ENCODE measurements at places on chromosomes 2 and 18.
A peak's percentile ranks its signal among the peaks of the same experiment; 100 is the strongest.

GRCh38 chr2:149483004-149483605 lies 104.5 kb downstream of the MMADHC start:
- no peak for DNase-seq

- no peak for DNase-seq
Observed at GRCh38 chr2:44269831-44270230, 5.4 kb upstream of the SLC3A1 start.

DNA sequence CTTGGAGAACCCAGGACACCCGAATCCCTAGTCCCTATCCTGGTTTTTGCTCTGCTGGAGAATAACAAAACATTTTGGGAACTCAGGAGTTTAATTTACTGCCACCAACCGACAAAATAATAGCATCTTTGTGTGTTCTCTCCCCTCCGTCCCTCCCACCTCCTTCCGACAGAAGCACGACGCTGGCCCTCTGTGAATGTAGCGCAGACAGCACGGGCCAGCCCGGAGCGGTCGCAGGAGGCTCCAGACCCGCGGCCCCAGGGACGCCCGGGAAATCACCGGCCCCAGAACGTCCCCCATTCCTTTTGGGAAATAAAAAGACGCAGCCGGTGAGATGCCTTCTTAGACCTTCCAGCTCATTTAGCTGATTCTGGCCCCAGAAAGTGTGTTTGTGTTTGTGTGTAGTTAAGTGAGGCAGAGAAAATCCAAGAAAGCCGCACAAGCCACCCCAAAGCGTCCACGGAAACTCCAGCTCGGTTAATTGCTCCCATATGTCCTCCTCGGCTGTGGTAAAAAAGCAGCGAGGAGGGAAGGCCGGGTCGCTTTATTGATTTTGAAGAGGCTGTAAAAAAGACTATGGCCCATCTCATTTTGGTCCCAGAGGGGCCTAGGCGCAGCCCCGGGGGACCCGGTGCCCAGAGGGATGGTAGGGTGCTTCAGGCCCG lies 577 bp upstream of the TANC1 start:
- peak; percentile 60 for DNase-seq

DNA sequence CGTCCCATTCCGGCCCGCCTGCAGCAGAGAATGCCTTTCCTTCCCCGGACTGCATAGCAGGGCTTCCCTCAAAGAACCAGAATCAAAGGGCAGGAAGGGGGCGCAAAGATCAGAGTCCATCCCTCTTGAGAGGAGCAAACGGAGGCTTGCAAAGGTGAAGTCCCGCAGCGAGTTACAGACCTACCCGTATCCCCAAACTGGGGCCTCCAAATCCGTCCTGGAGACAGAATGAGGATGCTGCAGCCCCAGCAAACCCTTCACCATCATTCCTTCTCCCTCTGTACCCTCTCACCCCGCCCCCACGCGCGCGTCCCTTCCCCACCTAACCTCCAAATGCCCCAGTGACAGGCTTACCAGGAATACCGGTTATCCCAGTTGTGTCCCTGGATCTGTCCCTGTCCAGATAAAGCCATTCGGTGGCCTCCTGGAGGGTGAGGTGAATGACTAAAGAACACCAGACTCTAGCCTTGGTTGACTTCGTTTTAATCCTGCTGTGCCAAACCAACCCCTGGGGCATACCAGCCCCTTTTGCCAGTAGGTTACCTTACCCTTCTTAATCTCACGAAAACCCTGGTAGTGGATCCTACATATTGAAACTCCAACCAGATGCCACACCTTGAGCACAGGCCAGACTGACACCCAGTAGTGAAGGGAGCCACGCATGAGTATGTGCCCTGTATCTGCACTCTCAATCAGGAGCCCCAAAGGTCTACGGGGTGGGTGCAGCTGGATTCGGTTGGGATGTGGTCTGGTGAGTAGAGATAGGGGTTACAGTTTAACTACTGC lies 961 bp upstream of the SLC40A1 start:
- peak; percentile 44 for DNase-seq

DNA sequence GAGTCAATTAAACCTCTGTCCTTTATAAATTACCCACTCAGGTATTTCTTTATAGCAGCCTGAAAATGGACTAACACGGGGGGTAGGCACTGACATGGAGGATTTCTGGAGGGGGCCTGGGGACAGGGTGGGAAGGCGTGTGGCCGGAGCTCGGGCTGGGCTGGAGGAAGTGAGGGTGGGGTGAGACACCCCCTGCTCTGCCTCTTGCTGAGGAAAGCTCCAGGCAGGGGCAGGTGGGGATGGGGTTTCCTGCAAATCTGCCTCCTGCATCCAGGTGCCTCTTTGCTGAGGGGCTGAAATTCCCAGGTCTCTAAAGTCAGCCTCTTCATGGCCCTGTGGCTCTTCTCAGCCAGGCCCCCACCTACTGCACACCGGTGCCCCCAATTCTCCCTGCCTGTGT lies 25.7 kb upstream of the OTOS start:
- no peak for DNase-seq

GRCh38 chr2:161625314-161625919 lies 1.2 kb downstream of the SLC4A10 start:
- no peak for DNase-seq

- DNase-seq = no peak
Observed at GRCh38 chr2:102154946-102155702, 12.6 kb downstream of the IL1R1 start.

- no peak for DNase-seq
Observed at GRCh38 chr2:16671760-16672159, 6.1 kb upstream of the CYRIA start.

- DNase-seq = peak; percentile 76
Observed at GRCh38 chr2:184006998-184007397, 591.3 kb upstream of the ZNF804A start.

DNA sequence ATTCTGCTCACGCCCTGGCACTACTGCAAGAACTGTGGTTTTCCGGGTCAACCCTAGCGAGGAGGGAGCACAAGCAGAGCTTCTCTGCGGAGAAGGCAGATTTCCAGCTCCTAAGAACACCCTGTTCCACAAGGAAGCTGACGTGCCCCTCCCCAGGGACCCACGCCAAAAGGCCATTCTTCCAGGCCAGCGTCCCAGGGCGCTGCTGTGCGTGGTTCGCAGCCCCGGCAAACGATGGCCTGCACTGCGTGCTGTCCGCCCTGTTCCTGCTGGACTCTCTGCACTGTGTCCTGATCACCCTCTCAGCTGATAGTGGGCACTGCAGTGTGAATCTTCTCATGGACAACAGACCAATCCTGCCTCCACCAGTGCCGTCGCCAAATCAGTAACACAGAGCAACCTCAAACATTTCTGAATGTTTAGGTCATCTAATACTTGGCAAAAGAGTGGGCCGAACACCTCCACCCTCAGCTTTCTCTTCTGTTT lies 49.1 kb downstream of the ADI1 start:
- DNase-seq = no peak

DNA sequence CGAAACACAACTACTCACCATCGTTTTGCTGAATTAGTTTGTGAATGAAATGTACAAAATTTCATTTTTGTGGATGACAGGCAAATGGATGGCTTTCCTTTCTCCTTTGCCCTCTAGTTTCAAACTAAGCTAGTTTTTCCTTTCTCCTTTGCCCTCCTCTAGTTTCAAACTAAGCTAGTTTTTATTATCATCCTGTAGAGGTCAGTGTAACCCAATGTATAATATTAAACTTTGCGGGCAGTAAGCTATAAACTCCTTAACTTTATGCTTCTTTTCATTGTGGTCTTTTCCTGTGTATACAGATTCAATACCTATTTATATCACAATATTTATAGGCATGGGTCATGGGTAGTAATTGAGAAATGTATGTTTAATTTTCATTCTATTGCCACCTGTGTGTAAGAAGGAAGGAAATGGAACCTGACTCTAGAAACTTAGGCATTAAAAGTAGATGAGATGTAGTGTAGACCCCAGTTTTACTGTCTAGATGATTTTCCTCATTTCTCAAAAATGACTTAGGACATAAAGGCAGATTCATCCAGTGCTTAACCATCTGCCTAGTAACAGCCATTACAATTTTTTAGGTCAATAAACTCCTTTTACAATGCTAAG lies 58.1 kb downstream of the MAP3K19 start:
- DNase-seq = no peak

GRCh38 chr2:107088156-107088555 lies 202.2 kb upstream of the ST6GAL2 start:
- DNase-seq = no peak

Data from thyroid gland (tissue), 4 donors.